ENCODE measurements at places on chromosomes 16 and 17.

DNA sequence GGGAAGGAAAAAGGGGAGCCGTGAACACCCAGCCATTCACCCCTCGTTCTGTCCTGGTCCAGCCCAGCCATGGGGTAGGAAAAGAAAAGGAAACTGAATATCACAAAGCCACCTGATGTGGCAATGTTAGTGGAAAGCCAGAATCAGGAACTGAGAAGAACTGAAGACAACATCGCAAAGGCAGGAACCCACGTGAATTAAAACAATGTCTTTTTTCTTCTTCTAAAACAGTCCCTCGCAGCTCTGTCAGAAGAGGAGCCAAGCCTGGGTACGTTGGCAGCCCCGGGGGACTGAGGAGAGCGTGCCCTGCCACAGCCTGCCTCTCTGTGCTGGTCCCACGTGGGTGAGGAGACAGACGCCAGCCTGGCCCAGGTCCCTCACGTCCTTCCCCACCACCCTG, 55.0 kb downstream of the ZNF423 start:
- DNase-seq, result no peak

GRCh38 chr17:8985054-8985701, 19.7 kb upstream of the PIK3R5 start:
- DNase-seq, result no peak

DNA sequence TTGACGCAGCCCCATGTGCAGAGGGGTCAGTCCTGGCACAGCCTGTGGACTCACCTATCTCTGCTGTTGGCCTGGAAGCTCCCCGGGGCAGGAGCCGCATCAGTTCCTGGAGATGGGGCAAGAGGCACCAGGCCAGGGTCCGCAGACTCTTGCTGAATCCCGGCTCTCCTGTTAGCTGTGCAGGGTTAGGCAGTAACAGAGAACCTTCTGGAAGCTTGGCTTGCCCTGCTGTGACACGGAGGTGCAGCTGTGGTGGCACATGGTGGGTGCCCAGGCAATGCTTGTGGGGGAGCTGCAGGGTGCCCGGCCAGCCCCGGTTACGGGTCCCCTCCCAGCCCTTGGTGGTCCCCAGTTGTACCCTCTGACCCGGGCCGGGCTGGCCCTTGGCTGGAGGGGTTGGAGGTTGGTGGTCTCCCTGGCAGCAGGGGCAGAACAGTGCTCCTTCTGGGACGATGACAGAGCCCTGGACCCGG, 26.0 kb upstream of the ZNF469 start:
- DNase-seq, result no peak

- DNase-seq, result no peak
Observed at GRCh38 chr17:80652756-80653330, 108.2 kb downstream of the RPTOR start.

- no peak for DNase-seq
Observed at GRCh38 chr16:28935346-28935745, 3.6 kb downstream of the CD19 start.

- no peak for DNase-seq
Observed at GRCh38 chr16:76278086-76278485, 885 bp downstream of the CNTNAP4 start.

DNA sequence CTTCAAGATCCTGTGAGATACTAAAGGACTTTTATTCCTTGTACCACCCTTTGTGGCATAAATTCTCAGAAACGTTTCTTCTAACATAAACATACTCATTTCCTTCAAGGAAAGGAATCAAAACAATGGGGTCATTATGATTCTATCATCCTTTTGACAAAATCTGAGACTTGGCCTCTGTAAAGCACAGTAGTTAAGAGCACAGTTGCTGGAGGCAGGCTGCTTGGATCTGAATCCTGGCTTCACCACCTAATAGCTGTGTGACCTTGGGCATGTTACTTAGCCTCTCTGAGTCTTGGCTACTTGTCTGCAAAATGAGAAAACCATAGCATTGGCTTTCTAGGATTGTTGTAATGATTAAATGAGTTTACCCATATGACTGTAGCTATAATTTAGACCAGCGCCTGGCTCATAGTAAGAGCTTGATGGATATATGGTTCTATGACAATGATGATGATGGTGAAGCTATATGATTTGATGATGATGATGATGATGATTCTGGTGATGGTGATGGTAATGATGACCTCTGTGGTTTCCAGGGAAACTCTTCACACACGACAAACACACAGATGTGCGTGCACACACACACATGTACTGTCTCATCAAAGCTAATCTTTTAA, 6.1 kb upstream of the KRT31 start:
- no peak for DNase-seq

- no peak for DNase-seq
Observed at GRCh38 chr17:30969989-30970830, 629 bp upstream of the RNF135 start.

DNA sequence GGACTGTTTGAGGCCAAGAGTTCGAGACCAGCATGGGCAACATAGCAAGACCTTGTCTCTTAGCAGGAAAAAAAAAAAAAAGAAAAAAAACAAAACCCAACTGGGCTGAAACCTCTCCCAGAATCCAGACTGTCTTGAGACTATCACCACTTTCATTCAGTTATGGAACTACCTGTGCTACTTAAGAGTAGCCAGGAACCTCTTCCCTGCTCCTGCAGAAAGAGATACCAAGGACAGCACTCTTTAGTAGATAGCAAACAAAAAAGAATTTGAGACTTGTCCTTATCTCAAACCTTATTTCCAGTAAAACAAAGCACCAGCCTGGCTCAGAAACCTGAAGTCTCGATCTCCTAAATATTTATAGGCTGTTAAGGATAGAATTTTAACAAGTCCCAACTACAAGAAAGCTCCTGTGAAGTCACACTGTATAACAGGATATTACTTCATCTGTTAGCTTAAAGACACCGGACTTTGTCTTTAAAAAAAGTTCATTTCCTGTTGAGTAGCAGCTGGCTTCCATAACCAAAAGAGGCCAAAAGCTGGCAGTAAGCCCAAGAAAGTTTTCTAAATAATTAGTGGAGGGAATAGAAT, 5.1 kb downstream of the CDR2 start:
- DNase-seq, result no peak

- DNase-seq, result no peak
Observed at GRCh38 chr17:27433521-27433920, 22.7 kb upstream of the KSR1 start.

DNA sequence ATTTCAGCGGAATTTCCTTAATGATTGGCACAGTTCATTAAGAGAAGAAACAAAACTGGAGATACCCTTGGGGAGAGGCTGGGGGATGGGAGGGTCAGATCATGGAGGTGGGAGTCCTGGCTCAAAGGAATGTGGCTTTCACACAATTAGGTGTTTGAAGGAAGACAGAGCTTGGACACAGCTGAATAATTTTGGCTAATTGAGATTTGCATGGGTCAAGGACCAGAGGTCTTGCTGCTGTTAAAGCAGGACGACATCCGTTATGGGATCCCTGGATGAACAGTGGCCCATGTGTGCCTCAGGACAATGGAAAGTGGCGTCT, 160.3 kb downstream of the HS3ST3B1 start:
- no peak for DNase-seq

GRCh38 chr17:17907469-17907868, 64.7 kb downstream of the TOM1L2 start:
- no peak for DNase-seq

DNA sequence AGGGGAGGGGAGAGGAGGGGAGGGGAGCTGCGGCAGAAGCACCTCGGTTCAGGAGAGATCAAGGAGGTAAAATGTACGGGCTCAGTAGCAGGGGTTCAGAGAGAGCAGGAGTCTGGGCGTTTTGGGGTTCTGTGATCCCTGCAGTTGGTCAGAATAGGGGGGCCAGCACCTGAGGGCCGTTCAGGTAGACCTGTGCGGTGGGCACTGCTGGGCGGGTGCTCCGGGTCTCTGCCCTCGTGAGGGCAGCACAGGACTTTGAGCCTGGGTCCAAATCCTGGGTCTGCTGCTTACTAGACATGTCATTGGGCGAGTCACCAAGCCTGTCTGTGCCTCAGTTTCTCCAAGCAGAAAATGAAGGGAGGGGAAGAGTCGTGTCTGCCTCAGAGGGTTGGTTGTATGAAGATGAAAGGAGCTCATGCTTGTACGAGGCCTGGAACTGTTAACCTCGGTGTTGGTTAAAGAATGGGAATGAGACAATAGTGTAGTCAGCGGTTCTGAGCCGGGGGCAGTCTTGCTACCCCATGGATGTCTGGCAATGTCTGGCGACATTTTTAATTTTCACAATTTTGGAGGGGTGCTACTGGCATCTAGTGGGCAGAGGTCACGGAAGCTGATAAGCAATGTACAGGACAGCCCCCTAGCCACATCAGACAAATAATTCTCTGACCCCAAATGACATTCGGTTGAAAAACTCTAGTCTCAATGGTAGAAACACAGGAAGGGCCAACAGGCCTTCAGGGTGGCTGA, 35.4 kb downstream of the OR1D5 start:
- DNase-seq, result no peak

DNA sequence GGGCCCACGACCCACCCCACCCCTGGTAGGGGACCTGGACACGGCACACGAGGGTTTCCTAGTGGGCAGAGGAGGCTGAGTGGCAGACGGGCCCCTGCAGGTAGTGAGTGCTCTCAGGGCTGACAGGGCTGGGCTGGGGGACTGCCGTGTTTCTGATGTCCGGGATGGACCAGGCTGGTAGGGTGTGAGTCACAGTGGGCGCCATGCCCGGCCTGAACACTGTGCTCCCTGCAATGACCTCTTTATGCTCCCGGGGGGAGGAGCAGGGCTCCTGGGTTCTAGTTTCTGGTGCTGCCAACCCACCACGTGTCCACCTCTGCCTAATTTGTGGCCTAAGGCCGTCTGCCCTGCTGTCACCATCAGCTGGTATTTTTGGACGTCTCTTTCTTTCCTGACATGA, 26.3 kb downstream of the ARHGAP23 start:
- DNase-seq, result no peak

- no peak for DNase-seq
Observed at GRCh38 chr16:10754941-10755340, 11.3 kb downstream of the NUBP1 start.

GRCh38 chr17:29019475-29020181, 13.8 kb upstream of the SEZ6 start:
- no peak for DNase-seq

DNA sequence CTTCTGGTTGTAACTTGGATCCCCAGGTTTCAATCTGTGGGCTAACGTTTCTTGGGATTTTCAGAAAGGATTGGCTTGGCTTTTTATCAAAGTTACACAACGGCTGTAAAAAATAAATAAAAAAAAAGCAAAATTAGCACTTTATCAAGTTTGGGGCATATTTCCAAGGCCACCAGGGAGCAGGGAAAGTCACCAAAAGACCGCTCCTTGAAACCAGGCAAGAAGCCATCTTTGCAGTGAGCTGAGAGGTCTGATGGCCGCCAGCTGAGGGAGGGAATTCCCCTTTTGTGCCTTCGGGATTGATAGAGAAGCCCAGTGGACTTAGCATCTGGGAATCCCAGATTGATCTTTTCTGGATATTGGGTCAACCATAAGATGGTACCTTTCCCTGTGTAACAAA, 192.2 kb downstream of the WWOX start:
- no peak for DNase-seq

DNA sequence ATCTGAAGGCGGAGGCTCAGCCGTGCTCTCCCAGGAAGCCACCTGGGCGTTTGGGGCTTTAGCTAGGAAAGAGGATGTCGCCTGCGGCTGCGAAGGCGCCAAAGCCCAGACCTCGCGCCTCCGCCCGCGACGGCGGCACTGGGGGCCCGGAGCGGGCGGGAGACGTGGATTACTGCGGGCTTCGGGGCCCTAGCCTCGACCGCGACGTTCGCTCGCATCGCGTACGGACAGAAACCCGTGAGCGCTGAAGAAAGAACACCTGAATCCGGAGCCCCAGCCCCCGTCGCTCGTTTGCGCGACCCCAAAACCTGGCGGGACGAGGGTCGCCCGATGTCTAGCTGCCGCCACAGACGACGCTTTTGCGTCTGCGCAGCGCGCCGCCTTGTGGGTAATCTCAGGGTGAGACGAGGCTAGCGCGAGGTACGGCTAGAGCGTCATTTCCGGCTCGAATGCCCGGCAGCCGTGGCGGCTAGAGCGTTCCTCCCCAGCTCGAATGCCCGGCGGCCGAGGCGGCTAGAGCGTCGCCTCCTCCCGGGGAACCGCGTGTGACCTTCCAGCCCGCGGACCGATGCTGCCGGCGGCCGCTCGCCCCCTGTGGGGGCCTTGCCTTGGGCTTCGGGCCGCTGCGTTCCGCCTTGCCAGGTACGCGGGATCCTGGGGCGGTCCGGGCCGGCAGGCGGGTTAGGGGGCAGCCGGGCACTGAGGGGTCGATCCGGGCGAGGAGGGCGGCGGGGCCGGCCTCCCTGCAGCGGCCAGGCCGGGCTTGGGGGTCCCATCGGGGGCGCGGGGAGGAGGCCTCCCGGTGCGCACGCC, at the start of gene MRPL12:
MRPL12 (plus strand) TSS at position 434 of the 813 bp plus-strand sequence; CDS start at position 569, 135 bp downstream.
- peak; percentile 90 for DNase-seq

GRCh38 chr17:13127921-13128602, 110.2 kb upstream of the ELAC2 start:
- no peak for DNase-seq

DNA sequence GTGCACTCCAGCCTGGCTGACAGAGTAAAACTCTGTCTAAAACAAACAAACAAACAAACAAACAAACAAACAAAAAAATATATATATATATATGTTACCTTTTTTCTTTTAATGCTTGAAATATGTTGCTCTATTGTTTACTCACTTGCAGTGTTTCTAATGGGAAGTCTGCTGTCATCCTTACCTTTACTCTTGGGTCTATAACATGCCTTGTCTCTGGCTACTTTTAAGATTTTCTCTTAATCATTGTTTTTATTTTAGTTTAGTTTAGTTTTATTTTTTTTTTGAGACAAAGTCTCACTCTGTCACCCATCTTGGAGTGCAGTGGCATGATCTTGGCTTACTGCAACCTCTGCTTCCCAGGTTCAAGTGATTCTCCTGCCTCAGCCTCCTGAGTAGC, 16.1 kb upstream of the TNRC6A start:
- DNase-seq, result no peak

GRCh38 chr17:10754861-10755591, 25.2 kb upstream of the TMEM220 start:
- no peak for DNase-seq

DNA sequence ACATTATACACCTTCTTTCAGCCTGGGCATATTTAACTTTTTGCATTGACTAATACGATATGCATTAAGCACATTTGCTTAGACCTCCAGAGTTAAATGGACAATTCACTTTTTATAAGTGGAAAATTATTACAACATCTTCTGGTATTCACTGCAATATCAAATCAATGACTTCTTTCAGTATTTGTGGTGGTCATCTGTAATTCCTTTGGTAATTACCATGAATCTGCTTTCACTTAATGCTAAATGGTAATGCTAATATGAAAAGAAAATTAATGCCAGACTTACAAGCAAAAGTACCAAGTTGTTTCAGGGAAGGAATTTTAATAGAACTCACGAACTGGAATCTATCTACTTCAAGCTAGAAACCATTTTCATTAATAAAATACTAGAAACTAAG, 6.4 kb downstream of the GPATCH8 start:
- DNase-seq, result no peak

GRCh38 chr17:61753696-61754095, 109.6 kb downstream of the BRIP1 start:
- DNase-seq, result no peak

GRCh38 chr16:29898804-29899515, 390 bp downstream of the SEZ6L2 start:
- no peak for DNase-seq

Measured in forelimb muscle (tissue), 1 donor.